ENCODE measurements at places on chromosomes 11 and 22. TPM values are rescaled to one million over a fixed set of nuclear protein-coding genes. Genes with fewer than 3 reads are reported as not detected.
A peak's percentile ranks its signal among the peaks of the same experiment; 100 is the strongest.

Gene TTC9C
- total RNA-seq, result 39.4 TPM

Gene MTFP1
- total RNA-seq, result 8.2 TPM

DNA sequence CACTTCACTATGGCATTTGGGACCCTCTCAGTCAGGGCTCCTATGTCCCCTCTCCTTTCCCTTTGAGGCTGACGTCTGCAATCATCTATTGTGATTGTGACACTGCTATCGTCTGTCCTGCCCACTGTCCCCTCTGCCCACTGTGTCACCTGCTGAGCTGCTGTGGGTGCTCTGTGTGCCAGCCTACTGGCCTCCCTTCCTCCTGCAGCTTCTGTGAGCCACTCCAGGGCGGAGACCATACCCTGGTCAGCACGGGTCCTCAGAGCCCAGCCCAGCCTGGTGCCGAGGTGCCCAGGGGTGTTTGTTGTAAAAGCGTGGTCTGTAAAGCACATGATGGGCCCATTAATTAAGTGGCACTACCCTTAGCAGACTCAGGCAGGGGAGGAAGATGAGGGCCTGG is 29.4 kb downstream of the MPPED1 start:
- DNase-seq, result no peak

DNA sequence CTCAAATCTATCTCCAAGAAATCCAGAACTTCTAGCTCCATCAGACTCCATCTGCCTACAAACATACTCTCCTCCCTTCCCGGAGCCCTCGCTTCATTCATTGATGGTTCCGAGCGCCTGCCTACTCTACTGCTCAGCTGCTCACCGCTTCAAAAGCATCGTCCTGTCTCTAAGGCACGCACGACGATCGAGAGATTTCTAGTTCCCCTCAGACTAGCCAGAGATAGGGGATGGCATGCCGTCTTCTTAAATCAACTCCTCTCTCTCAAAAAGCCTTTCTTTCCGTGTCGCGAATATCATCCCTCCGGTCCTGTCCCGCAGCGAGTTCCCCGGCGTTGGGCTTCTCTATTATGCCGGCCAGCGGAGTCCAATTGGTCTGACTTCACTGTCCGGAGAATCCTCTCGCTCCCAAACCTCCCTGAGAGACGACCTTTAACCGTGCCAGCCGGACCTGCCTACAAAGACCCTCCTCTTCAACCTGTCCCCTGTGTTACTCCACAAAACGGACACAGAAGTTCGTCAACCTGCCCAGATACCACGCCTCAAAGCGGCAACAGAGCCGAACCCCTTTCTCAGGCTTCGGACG is 592 bp downstream of the EEF1G start:
- no peak for DNase-seq

GRCh38 chr11:71338801-71339395 is 86.5 kb upstream of the SHANK2 start:
- DNase-seq, result peak; percentile 50

- no peak for DNase-seq
Observed at GRCh38 chr11:1049071-1049405, 12.5 kb upstream of the MUC6 start.

DNA sequence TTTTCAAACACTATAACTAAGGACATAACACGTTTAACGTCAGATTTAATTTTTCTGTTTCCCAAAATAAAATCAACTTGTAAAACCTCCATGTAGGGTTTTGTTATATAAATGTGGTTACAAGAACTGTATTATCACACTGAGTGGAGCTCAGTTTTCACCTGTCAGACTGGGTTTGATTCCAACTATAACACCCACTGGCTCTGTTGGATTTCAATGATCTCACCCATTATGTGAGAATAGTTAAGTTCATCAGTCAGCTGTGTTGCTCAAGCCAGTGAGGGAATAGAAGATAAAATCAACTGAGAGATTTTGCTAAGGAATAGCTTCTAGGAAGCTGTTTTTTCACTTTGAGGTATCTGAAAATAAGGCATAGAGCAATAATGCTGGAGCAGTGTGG is 5.1 kb upstream of the OR52R1 start:
- DNase-seq, result no peak

GRCh38 chr11:86068138-86068871 is 579 bp downstream of the PICALM start:
- DNase-seq, result peak; percentile 90
